NB4 (cell line): ENCODE measurements at places on chromosomes 5 and 9.

DNA sequence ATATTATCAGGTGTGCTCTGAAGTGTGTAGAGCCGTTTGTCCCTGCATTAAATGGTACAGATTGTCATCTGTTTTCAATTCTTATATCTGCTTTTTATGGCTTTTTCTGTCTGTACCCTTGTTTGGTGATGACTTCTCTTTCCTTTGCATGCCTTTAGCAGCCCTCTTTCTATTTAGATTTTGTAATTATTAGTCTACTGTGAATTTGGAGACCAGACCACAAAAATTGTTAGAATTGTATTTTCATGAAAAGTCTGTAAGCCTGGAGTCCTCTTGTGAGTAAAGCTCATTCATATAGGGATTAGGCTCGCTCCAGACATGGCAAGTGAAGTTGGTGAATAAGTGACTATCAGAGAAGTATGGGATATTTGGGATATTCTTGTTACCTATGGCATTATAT is 41.7 kb downstream of the NFX1 start:
- DNase-seq = no peak

DNA sequence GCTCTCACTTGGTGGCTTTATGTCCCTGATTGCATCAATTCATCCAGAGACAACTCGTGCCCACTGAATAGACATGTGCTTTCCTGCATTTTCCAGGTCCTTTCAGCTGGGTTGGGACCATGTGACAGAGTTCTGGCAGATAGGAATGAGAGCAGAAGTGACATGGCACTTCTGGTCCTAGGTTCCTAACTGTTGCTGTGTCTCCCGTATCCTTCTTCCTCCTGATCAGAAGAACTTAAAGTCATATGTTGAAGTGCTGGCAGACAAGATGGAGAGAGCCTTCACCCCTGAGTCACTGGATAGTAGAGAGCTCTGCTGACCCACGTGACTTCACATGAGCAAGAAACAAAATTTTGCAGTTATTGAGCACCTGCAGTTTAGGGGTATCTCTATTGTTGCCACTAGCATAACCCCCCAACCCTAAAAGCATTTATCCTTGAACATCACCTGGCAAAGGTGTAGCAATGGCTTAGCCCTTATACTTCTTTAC is 80.0 kb downstream of the NREP start:
- DNase-seq = no peak

DNA sequence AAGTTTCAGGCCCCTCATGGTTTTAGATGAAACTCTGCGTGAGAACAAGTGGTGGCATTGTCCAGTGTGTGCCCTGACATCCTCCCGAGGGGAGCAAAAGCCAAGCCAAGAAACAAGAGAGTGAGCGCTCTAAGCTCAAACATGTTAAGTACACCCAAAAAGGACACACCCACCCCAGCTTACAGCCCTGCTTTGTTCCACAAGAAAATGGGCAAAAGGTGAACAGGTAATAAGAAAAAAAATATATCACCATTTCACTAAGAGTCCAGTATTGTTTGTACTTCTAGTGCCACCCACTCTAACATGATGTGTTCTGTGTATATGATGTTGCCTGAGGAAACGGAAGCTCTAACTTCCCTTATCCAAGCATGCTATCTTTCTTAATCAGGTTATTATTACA is 278.2 kb downstream of the SLIT3 start:
- no peak for DNase-seq

- DNase-seq = no peak
Observed at GRCh38 chr5:44387406-44387805, 1.8 kb downstream of the FGF10 start.

DNA sequence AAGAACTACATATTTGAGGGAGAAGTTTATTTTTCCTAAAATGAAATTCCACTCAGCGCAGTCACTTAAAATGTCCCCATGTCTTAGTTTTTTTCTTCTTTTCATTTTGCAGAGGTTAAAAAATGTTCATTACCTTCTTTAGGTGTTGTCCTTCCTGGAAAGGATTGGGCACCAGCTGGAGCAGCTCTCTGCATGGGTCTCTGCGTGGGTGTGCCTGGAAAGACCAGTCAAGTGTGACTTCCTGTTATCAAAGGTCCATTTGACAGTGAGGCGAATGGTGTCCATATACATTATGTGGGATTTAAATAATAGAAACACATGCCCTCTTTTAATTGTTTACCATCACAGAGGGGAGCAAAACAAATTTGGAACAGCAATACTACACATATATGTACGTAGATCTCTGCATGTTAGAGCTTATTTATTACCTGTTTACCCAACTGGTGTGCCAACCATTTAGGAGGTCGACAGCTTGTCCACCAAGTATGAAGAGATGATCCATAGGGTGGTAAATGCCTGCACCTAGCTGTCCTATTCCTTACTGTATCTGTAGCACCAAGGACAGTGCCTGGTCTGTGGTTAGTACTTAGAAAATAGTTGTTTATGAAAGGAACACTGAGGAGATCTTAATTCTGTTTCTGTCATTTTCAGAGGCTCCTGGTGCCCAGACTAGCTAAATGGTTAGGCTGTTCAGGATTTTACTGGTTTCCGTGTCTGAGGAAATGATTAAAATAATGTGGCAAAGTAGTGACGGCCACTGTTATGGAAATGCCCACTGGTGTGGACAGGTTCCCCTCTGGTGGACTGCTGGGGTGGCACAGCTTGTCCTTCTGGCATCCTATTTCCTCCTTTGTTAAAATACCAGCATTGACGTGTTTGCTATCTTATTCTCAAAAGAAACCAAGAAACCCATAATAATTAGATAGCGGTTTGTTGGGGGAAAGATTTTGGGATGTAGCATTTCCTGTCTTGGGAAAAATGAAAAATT is 200.4 kb downstream of the MAST4 start:
- DNase-seq = no peak

DNA sequence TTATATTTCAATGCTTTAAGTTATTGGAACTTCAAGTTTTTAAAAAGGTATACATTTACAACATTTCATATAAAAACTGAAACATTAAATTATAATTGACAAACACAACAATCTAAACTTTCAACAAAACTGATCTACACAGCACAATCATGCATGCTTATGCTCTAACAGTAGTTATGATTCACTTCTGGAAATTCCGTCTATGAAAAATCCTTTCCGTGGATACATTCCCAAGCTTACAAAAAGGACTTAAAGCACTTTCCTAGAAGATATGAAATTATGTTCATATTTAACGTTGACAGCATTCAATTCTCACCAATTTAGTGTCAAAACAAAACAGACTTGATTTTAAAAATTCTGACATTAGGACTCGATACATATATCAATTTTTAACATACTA is 3.7 kb downstream of the HNRNPH1 start:
- no peak for DNase-seq

DNA sequence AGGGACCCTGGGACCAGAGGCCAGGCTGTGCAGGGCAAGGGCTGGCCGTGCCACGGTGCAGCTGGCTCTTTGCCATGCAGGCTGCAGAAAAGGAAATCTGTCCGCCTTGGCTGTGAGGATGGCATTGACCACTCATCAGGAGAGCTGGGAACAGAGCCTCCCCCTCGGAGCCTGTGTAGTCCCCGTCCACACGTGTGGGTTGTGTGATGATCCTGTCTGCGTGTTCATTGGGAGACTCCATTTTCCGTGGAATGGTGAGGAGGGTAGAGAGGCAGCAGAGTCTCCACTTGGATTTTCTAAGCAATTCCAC is 47.7 kb downstream of the EHMT1 start:
- no peak for DNase-seq

DNA sequence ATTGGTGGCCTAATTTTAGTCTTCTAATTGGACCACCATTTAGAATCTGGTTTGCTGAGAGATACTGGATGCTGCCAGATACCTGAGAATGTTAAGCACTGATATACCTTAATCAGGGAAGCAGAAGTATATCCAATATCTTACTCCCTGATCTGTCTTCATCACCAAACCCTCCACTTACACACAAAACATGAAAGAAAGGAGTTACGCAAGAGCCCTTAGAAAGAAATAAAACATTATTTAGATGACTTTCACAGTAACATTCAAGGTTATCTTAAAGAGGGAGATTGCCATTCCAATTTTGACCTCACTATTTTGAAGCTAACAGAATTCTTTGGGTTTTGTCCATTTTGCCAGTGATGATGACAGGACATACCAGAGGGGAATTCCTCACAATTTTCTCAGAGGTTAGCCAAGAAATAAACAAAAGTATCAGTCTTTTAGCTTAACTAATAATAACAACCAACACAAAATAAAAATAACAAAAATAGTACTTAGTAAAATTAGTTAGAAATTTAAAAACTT is 496.1 kb downstream of the NFIB start:
- no peak for DNase-seq

DNA sequence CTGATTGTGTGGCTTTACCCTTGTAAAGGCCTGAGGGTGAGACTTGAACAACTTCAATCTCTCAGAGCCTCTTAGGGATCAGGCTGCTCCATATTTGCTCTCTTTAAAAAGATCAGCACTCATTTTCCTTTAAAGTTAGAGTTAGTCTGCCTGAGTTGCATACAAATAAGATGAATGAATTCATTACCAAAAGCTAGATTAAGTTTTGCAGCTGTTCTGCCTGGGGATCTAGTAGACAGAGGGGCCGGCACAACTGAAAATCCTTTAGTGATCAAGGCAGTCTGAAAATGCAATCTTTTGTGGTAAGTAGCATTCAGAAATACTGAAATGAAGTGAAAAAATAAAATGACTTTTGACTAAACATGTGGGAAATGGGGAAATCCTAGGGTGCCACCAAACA is 264.0 kb downstream of the MAN2A1 start:
- no peak for DNase-seq

- DNase-seq = no peak
Observed at GRCh38 chr5:176588297-176588696, 21.7 kb downstream of the GPRIN1 start.

GRCh38 chr9:18324928-18325745 is 148.8 kb upstream of the ADAMTSL1 start:
- no peak for DNase-seq

- DNase-seq = peak; percentile 19
Observed at GRCh38 chr5:95959888-95960666, 1.6 kb downstream of the ELL2 start.

DNA sequence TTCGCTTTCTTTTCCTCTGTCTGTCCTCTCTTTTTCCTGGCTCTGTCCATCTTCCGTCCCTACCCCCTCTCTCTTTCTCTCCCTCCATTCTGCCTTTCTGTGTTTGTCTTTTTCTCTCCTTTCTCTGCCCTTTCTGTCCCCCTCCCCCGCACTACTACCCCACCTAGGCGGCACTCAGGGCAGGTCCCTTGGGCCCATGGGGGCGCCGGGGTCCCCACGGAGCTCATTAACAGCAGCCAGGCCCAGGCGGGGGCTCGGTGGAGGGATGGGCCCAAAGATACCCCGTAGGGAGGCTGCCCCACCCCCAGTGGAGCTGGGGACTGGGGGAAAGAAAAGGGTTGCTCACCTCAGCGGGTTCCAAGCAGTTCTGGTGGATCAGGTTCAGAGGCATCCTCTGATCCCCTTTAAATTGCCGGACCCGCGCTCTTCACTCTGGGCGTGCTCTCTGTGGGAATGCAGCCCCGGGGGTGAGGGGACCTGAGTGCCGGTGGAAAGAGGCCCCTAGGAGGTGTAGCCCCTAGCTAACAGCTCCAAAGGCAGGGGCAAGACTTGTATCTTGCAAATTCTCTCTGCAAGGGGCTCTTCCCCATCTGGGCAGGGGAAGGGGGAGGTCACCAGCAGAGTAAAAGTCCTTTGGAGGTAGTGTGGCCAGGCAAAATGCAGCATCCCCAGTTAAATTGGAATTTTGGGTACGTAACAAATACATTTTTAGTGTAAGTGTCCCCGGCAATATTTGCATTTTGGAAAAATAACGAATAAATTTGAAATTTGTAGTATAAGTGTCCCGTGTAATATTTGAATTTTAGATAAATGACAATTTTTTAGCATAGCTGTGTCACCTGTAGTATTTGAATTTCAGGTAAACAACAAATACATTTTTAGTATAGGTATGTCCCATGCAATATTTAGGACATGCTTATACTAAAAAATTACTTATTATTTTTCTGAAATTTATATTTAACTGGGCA is 7.4 kb downstream of the LHX2 start:
- DNase-seq = no peak

GRCh38 chr9:35938474-35939356 is 19.2 kb downstream of the OR2S2 start:
- no peak for DNase-seq

GRCh38 chr5:79509244-79509885 is 4.6 kb downstream of the HOMER1 start:
- no peak for DNase-seq

DNA sequence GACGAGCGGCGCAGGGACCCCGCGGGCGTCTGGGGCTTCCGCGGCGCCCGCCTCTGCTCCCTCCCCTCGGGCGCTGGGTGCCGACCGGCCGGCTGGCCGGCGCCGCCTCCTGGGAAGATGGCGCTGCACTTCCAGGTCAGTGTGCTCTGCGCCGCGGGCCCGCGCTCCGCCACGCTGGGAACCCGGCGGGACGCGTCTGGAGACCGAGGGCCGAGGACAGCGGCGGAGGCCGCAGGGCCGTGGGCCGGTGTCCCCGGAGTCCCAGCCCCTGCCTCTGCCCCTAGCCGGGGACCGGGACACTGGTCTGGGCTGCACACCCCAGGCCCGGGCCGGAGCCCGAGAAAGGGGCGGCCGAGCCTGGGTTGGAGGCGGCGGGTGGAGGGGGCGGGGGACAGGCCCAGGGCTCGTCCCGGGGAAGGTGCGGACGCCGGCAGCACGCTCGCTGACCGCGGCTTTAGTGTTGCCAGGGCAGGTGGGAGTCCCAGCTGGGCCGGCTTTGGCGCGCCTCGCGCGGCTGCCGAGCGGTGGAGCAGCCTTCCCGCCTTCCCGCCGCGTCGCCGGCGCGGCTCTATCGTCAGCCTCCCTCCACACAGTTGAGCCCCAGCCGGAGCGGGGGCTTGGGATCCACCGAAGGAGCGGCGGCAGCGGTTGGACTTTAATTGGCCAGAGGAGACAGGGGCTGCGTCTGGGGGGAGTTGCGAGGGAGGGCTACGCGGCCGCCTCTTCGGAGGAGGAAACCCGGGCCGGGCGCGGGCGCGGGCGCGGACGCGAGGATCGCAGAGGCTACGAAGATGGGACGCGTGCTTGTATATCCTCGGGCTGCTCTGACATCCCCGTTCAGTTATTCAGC is at the start of gene RANBP17:
TSS of gene RANBP17 (plus strand) at position 102 of the 850 bp plus-strand sequence.
- DNase-seq = no peak

- no peak for DNase-seq
Observed at GRCh38 chr5:55230086-55230629, 3.0 kb upstream of the MCIDAS start.

GRCh38 chr9:78592811-78593210 is 295.9 kb downstream of the PSAT1 start:
- no peak for DNase-seq

DNA sequence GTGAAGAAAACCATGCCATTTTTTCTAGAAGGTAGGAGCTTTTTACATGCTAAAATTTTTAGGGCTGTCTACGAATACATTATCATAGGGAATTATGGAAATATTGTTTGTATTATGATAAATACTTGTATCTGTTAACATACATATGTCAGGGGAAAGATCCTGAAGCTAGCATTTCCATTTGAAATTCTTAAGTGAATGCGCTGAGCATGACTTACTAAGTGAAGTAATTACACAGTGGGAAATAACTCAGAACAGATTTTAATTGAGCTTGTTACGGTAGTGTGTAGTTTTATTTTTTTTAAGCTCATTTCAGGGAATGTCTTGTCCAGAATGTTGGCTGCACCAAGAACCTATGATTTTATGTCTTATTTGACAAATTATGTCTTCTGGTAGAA is 19.1 kb downstream of the TDRD7 start:
- DNase-seq = no peak

- DNase-seq = peak; percentile 63
Observed at GRCh38 chr5:139574641-139575312, 13.6 kb downstream of the UBE2D2 start.
